Activated CD4-positive, alpha-beta T cell treated with anti-CD3 and anti-CD28 coated beads for 1 hour (primary cell): ENCODE measurements at places on chromosomes 2 and 18.

DNA sequence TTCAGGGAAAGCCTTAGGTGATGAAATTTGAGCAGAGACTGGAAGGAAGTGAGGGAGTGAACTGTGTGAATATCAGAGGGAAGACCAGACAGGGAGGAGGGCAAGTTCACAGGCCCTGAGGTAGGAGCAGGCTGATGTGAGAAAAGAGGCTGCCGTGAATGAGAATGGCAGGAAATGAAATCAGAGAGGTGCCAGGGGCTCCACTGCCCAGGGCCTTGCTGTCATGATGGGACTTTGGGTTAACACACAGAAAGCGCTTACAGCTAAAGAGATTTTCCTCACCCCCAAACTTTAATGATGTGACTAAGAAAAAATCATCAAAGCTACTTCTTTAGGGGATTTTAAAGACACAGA, 53.8 kb downstream of the MARCHF4 start:
- DNase-seq = no peak

DNA sequence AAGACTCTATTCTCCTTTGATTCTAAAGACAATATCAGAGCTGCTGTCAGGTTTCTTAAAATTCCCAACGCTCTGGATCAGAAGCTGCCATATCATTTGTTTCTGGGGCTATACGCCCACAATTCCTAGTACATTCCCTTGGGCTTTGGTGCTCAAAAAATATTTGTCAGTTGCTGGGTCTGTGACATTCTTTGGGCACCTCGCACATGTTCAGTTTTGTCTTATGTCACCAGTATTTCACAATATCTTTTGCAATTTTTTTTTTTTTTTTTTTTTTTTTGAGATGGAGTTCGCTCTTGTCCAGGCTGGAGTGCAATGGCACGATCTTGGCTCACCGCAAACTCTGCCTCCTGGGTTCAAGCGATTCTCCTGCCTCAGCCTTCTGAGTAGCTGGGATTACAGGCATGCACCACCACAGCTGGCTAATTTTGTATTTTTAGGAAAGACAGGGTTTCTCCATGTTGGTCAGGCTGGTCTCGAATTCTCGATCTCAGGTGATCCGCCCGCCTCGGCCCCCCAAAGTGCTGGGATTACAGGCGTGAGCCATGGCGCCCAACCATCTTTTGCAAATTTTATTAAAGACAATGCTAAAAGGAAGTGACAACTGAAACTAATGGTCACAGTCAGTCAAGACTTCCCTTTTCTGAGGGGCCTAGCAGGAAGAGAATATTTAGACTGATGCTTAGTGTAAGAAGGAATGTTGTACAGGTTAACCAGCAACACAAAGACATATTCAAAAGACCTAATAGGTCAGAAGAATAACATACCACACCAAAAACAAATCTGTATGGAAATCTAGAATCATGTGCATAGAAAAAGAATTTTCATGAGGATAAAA, 6.8 kb downstream of the ZNF397 start:
- no peak for DNase-seq

DNA sequence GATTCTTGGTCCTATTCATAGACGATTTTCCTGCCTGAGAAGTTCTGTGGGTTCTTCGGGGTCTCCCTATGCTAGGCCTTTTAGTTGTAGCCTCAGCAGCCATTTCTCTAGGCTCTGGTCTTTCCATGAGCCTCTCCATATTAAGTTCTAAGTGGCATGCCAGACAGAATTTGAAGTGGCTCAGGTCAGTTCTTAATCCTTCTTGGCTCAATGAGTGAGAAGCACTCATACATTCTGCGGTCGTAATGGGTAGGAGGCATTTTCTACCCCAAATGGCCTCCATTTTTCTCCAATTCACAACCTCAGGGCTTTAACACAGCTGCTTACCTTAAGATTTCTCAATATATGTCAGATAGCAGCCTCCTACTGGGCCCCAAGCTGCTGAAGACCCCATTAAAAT, 405.3 kb upstream of the GALNT5 start:
- DNase-seq = no peak

DNA sequence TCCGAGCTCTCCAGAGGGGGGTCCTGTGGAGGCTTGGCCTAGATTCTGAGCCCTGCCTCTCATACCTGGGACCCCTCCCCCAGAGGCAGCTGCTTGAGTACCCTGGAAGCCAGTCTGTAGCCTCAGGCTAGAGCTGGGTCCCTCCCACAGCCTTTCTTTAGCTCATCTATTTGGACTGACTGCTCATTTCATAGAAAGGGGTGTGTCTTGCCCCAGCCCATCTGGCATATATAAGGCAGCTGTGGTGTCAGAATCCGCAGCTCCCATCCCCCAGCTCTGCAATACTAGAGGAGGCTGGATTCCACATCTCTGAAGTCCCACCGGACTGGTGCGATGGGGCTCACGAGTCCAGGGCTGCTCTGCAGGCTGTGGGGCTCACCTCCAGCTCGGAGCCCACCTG, 26.1 kb downstream of the MPHOSPH10 start:
- no peak for DNase-seq

DNA sequence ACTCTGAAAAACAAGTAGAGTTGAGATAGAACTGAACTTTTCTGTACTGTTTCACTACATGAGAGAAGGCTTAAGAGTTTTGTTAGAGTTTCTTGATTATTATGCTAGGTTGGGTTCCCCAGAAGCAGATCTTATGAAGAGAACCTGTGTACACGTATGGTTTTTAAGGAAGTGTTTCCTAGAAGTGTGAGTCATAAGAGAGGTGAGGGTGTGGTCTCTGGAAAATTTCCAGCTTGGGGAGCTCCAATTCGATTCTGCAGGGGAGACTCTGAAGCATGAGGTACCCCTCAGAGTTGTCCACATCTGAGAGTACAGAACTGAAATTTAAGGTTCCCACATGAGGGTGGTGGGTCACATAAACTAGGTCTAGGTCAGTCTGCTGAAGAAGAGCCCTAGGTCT, 83.3 kb upstream of the MAP2 start:
- DNase-seq = no peak

DNA sequence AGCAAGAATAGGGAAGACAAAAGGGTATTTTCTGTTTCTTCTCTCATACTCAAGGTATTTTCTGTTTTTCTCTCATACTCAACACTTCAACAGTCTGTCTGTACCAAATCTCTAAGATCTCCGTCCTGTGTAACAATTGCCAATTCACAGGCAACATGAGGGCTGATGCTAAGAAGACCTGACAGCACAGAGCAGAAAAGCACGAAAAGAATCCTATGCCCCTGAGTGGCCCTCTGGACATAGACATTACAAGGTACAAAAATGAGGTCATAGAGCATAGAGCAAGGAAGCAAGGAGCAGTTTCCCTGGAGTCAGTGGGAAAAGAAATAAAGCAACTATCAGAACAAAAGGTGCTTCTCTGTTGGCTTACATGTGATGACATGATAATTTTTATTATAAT, 1612.6 kb upstream of the CELF4 start:
- no peak for DNase-seq

DNA sequence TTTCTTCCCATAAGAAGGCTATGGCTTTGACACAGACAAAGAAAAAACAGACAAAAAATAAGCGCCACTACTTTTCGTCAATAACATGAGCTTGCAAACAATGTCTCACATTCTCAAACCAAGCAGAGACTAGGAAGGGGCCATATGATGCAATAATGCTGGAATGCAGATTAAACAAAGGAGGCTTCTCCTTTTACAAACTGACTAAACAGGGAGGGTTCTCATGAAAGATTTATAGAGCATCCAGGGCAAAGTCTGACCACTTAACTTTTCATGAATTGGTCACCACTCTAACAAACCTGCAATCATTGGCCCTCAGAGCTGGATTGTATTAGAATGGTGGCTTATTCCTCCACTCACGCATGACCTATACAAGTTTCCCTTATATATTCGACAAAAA, 663.3 kb upstream of the CHAC2 start:
- no peak for DNase-seq

- no peak for DNase-seq
These were observed 70.0 kb downstream of the PXDN start for GRCh38 chr2:1674276-1674675.

DNA sequence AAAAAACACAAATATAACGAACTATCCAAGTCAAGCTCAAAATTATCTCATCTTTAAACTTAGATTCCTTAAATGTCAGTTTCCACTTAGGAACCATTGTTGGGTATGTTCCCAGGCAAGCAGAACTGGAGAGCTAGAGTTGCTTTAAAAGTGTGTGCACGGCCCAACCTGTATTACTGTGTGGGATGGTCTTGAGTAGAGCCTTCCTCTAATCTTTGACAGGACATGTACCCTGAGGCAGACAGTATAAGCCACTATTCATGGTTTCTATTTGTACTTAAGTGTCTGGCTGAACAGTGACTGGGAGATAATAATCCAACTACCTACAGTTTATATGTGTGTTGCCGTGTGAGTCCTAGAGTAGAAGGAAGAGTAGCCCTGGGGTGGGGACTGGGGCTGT, 239.7 kb downstream of the GPD2 start:
- DNase-seq = no peak

- no peak for DNase-seq
These were observed 12.1 kb downstream of the SERTAD2 start for GRCh38 chr2:64641599-64641998.

GRCh38 chr2:65456886-65457285, 24.5 kb upstream of the SPRED2 start:
- no peak for DNase-seq

DNA sequence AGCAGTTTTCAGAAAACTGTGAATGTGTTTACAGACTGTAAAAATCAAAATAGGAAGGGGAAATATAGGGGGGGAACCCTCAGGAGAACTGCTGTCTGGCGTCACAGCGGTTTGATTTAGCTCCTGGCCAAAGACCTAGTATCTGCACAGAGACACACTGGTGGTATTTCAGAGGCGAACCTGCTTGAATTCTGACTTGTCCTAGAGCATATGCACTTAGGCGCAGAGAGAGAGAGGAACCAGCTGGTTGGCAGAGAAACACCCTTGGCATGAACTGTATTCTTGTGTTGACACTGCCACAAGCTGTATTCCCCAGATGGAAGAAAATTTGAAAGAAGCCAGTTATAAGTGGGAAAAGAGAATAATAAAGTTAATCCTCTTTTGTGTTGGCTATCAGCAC, 506.5 kb upstream of the NRP2 start:
- DNase-seq = no peak

DNA sequence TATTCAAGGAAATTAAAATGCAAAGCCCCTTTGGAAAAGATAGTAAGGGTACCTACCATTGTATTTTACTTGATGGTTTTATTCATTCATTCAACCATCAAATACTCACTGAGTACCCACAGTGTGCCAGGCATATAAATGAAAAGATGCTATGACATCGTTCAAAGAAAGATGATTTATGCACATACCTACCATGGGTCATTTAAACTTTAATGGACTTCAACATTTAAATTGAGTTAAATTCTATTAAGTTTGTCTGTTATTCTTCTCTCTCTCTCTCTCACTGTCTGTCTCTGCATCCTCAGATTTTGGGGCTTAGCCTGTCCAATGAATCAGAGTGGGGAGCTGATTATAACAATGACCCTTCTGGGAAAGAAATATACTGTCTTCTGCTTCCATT, 87.9 kb downstream of the CERS6 start:
- no peak for DNase-seq

DNA sequence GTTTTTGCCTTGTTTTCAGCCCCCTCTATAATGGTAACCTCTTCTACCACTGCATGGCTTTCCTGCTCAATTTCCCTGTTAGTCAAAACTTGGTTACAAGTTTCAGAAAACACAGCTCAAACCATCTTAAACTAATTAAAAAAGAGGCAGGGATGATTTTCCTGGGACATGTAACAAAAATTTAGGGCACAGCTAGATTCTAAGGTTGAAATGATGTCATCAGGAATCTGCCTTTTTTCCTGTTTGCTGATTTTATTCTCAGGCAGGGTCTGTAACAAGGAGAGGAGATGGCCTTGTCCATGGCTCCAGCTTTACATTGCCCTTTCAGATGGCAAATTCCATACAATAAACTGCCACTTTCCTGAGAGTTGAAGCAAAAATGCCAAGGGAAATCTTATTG, 157.9 kb upstream of the CREB1 start:
- DNase-seq = no peak

- DNase-seq = no peak
These were observed 24.1 kb downstream of the ADNP2 start for GRCh38 chr18:80133124-80133523.

GRCh38 chr2:33340280-33340679, 136.2 kb upstream of the RASGRP3 start:
- no peak for DNase-seq

GRCh38 chr2:135279209-135279608, 227.1 kb downstream of the RAB3GAP1 start:
- no peak for DNase-seq

DNA sequence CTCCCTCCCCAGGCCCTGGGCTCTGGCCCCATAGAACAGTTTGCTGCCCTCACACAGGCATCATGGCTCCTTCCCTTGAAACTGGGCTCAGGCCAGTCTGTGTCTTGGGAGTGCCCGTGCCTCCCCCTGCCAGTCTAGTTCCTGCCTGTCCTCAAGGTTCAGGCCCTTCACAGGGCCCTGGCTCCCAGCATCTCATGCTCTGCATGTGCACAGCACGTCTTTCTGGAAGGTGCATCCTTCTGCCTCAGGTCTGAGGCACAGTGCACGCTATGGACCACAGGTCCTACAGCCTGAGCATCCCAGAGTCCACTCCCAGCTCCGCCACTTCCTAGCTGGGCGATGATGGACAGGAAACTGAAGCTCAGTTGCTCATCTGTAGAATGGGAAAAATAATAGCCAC, 35.6 kb upstream of the FOSL2 start:
- no peak for DNase-seq

DNA sequence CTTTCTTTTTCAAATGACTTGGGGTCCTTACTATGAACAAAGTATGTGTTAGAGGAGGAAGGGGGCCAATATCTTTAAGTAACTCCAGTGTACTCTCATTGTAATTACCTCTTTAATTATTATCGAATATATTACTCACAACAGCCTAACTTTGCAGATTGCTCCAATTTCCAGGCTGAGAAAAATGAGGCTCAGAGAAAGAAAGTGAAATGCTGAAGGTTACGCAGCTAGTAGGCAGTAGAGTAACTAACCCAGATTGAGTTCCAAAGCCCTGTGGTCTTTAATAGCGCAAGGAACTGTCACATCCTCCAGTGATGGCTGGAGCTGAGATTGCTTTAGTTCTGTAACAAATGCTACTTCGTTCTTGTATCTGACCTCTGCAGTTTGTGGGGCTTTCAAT, 2.2 kb upstream of the GYPC start:
- no peak for DNase-seq

GRCh38 chr18:40985436-40985835, 969.6 kb upstream of the PIK3C3 start:
- no peak for DNase-seq

- DNase-seq = no peak
These were observed 693 bp upstream of the LRP2 start for GRCh38 chr2:169362894-169363559.

DNA sequence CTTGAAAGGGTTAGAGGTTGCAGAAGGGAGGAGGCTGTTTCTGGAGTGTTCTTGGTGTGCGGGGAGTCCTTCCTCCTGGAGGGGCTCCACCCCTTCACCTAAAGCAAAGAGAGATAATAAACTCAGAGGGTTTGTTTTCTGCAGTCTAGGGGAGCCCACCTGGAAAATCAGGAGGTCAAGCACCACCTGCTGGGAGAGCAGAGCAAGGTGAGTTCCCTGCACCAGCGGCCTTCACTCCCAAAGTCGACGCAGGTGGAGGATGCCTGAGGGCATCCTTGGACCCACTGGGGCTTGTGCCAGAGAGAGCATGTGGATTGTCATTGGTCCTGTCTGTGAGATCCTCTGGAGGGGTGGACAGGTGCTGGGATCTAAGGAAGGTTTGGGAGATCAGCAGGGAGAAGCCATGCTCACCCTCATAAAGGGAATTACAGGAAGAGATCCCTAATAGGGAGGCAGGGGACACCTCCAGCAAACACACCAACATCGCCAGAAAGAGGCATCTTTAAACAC, 116.7 kb downstream of the KCNF1 start:
- DNase-seq = no peak
